ENCODE measurements at places on chromosomes 5 and 9.

DNA sequence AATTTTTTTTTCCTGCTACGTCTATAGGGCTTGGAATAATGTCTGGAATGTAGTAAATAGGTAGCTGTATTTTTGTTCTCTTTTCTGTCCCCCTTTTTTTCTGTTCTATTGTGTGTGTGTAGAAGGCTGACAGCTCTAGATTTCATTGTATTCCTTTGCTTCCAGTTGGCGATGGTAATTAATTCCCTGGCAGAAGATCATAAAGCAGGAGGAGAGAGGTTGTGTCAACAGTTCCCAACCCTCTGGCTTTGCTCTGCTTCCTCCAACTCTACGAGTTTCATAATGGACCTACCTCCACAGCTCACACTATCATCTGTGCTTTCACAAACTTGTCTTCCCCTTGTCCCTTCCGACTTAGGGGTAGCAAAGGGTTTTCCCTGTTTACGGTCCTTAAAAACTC, 117.9 kb upstream of the CDH18 start:
- no peak for DNase-seq

DNA sequence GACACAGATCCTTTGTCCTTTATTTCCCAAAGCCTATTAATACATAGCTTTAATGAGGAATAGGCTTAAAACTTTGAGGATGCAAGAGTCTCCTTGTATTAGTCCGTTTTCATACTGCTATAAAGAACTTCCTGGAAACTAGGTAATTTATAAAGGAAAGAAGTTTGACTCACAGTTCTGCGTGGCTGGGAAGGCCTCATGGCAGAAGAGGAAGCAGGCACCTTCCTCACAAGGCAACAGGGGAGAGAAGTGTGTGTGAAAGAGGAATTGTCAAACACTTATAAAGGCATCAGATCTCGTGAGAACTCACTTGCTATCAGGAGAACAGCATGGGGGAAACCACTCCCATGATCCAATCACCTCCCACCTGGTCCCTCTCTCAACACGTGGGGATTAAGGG, 5.4 kb upstream of the CLK4 start:
- no peak for DNase-seq

DNA sequence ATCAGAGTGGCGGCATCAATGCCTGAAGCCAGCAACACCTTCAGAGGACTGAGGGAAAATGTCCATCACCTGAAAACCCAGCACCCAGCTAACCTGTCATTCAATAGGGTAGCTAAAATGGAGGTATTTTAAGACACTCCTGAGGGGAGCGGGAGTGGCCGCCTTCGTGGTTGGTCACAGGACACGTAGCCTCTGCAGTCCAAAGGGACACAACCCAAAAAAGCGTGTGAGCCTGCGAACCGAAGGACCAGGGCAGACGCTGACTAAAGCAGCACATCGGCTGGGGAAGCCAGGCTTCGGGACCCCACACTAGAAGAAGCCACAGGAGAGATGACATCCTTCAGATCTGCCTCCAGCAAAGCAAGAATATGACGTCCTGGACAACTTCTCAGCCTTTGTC, 70.6 kb downstream of the GOLPH3 start:
- no peak for DNase-seq

DNA sequence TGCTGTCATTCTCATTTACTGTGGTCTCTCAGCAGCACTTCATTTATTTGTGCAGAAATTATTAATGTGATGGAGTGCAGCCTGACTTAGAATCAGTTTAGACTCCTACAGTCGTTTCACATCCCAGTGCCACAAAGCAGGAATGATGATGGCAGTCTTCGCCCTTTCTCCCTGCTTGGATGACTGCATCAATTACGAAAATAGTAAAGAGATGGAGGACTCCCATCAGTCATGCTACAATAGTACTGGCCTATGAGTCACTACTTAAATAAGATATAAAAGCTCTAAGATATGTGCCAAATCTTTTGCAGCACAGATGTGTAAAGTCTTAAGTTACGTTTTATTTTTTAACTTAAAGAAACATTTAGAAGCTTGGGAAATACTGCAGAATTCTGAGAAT, 263.9 kb downstream of the CHSY3 start:
- no peak for DNase-seq

GRCh38 chr5:115471345-115472063, 73.1 kb downstream of the FEM1C start:
- no peak for DNase-seq

DNA sequence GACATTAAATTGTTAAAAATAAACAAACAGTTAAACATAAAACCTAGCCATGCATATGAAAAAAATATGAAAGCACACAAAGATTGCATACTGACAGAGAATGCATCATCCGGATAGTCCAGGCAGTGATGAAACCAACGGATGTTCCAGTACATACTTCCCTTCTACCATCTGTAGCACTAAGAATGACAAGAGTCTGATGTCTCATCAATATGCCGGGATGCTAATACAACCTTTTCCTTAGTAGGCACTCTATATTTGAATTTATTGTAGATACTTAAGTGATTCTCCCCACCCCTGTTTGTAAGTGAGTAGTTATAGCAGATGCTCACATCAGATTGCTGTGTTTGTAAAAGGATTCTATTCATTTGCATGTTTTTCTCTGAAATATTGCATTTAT, 571.2 kb upstream of the WWC1 start:
- no peak for DNase-seq

DNA sequence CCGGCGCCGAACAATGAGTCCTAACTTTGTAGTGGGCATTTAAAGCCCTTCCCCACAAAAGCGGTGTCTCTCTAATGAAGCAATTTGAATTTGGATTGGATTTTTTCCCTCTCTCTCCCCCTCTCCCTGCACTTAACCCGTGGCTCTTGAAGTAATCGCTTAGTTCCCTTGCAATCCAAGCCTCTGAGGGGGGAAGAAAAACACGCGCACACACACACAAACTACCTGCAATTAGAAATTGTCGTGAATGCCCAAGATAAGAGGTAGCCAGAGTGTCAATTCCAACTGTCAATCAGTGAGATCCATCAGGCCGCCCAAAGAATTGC, 1.2 kb downstream of the LHX6 start:
- no peak for DNase-seq

GRCh38 chr9:16236311-16236710, 634.2 kb downstream of the BNC2 start:
- no peak for DNase-seq

DNA sequence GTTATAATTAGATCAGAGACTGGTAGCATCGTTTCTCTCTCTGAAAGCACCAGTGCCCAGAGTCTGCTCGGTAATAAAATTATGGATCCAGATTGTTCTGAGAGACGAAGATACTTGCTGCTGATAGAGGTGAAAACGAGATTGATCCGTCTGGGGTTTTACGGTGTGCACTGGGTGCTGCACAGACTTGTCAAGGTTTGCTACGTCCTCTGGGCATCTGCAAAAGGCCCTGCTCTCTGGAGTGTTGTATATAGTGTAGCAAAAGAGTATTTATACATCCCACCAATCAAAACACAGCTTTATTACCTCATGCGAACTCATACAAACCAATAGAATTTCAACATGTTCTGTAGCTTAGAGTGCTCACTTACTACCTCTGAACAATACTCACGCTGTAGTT, 219.3 kb downstream of the PBX3 start:
- DNase-seq = no peak

DNA sequence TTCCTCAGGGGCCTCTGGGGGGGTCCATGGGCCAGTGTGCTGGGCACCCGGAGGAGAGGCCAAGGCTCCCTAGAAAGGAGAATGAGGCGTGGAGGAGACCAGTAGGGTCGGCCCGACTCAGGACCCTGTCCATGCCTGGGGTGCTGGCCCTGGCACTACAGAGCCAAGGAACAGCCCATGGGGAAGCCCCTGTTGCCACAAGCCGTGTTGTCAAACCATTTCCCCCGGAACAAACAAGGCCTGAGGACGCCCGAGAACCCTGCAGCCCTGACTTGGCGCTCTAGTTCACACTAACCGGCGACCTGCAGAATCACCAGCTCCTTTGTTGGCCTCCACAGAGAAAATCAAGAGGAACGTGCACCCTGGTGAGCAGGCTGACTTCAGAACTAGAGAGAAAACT, 41.6 kb upstream of the SLC12A7 start:
- DNase-seq = no peak

- DNase-seq = no peak
Measured at GRCh38 chr5:38648703-38649291, 92.4 kb upstream of the LIFR start.

- peak; percentile 20 for DNase-seq
Measured at GRCh38 chr5:171957591-171958251, 48.7 kb downstream of the FBXW11 start.
